ENCODE measurements at places on chromosomes 6 and 20. TPM values are rescaled to one million over a fixed set of nuclear protein-coding genes. Genes with fewer than 3 reads are reported as not detected.

The TREML1 gene
- total RNA-seq, result not detected

The CAP2 gene
- total RNA-seq, result 2.7 TPM

The KIF6 gene
- total RNA-seq, result 0.17 TPM

The IL17F gene
- not detected for total RNA-seq

The LHFPL5 gene
- not detected for total RNA-seq

The MAS1L gene
- total RNA-seq, result not detected

The BPI gene
- total RNA-seq, result not detected

The COL11A2 gene
- 1.2 TPM for total RNA-seq

The SMIM8 gene
- 5.2 TPM for total RNA-seq

The LY6G6F gene
- not detected for total RNA-seq

The EYA4 gene
- total RNA-seq, result 8.1 TPM

The CABLES2 gene
- 5.5 TPM for total RNA-seq

The UTRN gene
- total RNA-seq, result 38.8 TPM

The RREB1 gene
- 6.6 TPM for total RNA-seq

The RGS17 gene
- total RNA-seq, result 8.2 TPM

The LRFN2 gene
- total RNA-seq, result not detected

The CCDC167 gene
- 79.8 TPM for total RNA-seq

The FOXC1 gene
- 3.0 TPM for total RNA-seq

The BPIFA3 gene
- not detected for total RNA-seq

The TXLNB gene
- 0.15 TPM for total RNA-seq

The TPX2 gene
- 122 TPM for total RNA-seq

The FNDC11 gene
- total RNA-seq, result 0.50 TPM

The PTPN1 gene
- total RNA-seq, result 41.5 TPM

The PDE10A gene
- 0.34 TPM for total RNA-seq

The IYD gene
- total RNA-seq, result not detected

All from bronchus fibroblast of lung (primary cell).